ENCODE measurements at places on chromosomes 16 and 17.

DNA sequence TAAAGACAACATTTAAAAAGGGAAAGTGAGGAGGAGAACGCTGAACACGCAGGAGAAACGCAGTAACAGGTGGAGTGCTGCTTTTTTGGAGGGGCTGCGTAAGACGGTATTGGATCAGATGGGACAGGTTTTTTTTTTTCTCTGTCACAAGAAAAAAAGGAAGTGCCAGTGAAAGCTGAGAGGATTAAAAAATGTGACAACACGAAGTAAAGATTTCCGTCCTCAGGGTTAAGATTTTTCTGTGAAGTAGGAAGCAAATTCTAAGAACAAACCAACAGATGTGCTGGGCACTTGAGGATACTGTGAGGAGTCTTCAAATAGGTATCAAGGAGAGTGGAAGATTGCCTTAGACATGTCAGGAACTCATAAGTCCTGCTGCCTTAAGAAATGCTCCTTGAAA is 5.8 kb upstream of the ABCA9 start:
- no peak for DNase-seq

DNA sequence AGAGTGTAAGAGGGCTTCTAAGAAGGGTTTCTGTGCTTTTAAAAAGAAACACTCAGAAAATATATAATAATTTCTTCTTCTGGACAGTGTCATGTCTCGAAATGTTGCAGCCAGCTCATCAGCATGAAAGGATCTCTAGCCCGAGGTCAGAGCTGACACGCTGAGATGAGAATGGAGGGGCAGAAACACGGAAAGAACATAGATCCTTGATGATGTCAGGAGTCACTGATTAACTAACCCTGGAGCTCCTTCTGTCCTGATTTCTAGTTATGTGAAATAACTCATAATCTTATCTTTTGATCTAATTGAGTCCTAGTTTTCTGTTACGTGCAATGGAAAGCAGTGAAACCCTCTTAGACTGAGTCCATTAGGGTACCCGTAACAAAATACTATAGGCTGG is 10.3 kb upstream of the TOX3 start:
- no peak for DNase-seq

- no peak for DNase-seq
These were observed 54.6 kb downstream of the MRTFB start for GRCh38 chr16:14125708-14126107.

DNA sequence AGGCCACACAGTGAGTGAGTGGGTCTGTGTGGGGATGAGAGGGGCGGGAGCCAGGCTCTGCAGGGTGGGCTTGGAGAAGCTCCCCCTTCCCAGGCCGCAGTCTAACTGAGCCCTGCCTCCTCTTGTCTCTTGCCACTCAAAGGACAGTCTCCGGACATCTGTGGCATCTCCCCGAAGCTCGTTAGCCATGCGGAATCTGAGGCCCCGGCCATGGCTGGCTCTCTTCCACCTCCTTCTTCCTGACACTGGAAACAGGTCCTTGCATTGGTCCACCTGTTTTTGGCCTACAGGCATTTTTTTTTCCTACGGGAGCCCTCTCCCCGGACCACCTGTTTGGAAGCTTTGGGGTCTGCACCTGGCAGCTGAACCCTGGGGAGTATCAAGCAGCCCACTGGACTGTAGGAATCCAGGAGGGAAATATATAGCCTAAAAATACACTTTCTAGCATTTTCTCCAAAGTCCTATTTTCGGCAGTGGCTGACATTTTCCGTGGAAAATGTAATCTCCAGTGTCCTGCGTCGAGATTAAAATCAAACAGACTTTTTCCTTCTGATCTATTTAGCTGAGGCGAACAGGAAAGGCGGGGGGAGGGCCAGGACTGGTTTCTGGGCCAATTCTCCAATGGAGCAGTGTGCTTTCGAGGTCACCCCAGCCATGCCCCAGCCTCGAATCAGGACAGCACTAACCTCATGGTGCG is 9.1 kb downstream of the ATP2A3 start:
- DNase-seq, result no peak

DNA sequence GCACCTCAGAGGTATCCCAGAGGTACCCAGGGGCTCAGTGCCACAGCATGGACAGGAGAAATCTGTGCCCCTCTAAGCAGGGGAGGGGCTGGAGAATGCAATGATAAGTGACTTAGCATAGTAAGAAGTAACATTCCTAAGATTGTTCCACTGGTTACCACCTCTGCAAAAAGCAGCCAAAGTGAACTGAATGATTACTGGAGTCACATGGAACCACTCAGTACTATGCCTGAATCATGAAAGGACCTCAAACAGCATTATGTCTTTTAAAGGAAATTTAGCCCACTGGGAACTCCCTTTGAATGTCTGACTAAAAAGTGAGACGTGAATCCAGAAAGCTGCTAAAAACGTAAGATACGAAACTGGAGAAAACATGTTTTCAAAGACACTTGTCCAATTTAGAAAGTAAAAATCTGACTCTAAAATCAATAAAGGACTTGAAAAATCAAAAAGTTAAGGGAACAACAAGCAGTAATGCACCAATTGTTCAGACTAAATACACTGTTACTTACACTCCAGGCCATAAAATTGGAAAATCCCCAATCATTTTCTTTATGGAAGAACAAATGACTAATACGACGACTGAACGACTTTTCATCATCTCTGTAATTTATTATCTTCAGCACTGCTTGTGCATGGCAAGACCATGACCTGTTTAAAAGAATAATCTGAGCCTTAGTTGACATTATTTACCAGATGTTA is 38.6 kb downstream of the LITAFD start:
- DNase-seq, result no peak

- DNase-seq, result no peak
These were observed 125.1 kb downstream of the BANP start for GRCh38 chr16:88076211-88076931.

DNA sequence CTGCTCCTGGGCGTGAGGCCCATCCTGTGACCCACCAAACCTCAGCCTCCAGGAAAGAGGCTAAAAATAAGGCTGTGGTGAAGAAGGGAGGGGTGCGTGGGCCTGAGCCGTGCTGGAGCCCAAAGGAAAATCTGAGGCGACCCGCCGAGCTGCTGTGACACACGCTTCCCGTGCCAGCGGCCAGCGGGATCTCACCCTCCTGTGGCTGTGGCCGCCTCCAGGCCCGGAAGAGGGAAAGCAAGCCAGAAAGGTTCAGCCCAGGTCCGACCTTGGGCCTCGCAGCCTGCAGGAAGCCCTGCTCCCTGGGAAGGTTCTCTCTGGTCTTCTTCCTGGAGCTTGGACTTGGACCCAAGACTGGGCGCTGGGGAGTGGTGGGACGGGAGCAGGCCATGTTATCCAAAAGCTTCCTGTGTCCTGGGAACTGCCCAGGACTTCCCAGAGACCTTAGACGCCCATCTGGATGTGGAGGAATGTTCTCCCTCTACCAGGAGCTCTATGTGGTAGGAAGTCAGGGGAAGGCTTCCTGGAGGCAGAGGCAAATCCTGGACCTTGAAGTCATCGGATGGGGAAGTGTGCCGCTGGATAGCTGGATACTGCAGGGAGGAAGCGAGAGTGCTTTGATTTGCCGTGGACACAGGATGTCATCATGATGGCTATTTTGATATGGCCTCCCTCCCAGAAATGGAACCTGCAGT is 11.4 kb downstream of the SPNS2 start:
- DNase-seq, result no peak

DNA sequence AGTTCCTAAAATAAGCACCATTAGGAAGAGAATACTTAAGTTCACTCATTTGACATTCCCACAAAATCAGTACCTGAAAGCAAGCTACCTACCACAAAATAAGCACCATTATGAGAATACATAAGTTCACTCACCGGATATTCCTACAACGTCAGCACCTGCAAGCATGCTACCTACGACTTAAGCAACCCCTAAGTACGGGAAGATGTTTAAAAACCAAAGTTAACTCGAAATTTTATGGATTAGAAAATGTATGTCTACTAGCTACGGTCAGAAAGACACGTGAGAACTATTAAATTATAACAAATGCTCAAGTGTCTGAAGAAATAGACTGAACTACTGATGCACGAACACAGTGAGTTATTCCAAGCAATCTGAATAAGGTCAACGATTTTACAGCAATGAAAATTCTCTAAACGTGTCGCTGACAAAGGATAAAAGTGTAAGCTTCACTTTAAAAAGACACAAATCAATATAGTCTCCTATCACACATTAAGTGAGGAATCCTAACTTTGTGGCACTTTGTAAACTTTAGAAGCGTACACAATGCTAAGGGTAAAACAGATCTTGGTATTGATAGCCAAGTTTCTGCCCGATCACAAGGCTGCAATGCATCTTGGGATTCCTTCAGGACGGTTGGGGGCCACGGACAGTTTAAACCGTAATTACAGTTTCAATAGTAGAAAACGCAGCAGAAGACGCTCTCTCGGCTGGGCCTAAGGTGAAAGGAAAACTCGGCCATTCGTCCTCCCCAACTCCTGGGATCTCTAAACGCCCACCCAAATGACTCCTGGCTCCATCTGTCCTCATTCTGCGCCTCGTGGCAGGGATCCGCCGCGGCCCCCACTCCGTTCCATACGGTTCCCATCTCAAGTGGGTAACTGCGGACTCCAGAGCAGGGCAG is 1.3 kb downstream of the GSPT1 start:
- DNase-seq, result peak; percentile 50

GRCh38 chr16:35910409-35910808 is 2451.0 kb downstream of the TP53TG3F start:
- no peak for DNase-seq

DNA sequence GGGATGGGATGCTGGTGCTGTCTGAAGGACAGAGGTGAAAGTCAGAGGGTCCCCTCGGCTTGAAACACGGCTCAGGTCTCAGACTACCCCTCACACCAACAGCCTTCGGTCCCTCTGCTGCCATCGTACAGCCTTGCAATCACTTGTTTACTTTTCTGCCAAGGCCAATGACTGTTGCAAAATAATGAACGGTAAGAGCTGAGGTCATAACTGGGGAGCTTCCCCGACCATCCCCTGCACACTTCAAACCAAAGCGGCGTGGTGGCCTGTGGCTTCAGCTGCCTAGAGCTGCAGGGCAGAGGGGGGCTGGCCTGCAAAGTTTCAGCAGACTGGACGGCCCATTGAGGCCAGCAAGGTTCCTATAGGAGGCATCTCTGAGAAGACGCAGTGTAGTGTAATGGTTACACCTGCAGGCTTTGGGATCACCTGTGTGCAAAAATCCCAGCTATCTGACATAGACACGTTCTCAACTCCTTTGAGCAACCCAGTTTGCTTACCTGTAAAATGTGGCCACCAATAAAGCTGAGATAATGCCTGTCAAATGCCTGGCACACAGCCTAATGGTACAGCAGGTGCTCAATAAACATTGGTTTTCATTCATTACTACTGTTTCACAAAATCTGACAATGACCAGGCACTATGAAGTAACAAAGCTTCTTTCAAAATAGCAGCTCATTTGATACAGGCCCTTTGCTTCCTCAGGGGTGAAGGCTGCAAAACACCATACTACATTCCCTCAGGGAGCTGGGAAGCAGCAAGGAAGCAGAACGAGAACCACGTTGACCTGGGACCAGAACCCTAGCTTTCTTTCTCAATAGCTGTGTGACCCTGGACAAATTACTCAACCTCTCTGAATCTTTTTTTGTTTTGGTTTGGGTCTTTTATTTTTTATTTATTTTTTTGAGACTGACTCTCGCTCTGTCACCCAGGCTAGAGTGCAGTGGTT is 5.0 kb downstream of the PAM16 start:
- no peak for DNase-seq

DNA sequence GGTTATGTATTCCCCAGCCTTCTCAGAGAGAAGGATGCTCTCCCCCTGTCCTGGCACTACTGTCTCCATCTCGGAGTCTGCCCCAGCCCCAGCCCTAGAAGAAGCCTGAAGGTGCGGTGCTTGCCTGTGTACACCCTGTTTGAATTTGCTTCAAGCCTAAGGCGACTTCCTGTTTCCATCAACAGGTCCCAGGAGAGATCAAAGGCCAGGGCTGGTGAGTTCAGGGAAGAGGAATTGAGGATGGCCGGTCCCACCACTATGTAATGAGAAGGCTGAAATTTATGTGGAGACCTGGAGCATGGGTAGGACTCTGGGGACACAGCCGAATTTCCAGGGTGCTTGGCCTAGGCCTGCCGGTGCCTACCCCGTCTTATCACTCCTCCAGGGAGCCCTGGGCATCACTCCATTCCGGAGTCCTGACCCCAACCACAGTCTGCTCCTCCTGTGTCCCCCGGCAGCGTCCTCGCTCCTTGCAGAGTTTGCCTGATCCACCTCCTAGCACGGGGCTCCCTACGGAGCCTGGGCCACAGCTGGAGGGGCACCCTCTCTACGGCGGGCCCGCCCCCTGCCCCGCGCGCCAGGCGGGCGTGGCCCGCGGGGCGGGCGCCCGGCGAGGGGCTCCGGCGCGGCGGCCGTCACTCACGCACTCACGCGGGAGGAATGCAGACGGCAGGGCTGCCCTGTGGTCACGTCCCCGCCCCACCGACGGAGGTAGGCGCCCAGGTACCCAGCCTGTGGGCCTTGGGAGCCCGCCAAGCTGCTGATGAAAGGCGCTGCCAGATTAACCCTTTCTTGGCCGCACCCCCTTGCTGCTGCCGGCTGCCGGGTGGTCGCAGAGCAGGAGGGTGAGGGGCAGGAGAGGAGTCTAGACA is 53.8 kb upstream of the TAC4 start:
- DNase-seq, result no peak

- no peak for DNase-seq
These were observed 4.5 kb downstream of the ZNF646 start for GRCh38 chr16:31078597-31079341.

- no peak for DNase-seq
These were observed 24.3 kb downstream of the TAC4 start for GRCh38 chr17:49823614-49824013.

- DNase-seq, result peak; percentile 27
These were observed 4.0 kb downstream of the SYNGR3 start for GRCh38 chr16:1993731-1994131.

DNA sequence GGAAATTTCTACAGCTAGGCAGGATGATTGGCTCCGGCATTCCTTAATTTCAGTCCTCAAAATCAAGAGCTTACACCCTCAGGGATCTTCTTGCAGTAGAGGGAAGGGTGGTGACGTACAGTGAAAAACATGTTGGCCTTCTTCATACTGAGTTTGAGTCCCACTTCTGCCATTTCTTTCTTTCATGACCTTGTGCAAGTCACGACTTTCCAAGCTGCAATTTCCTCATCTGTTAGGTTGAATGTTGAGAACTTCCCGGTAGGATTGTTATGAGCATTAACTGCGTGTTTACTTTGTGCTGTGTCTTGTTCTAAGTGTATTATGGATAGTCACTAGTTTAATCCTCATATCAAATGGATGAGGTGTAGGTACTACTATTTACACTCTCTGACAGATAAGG is 7.9 kb downstream of the SENP3 start:
- no peak for DNase-seq

DNA sequence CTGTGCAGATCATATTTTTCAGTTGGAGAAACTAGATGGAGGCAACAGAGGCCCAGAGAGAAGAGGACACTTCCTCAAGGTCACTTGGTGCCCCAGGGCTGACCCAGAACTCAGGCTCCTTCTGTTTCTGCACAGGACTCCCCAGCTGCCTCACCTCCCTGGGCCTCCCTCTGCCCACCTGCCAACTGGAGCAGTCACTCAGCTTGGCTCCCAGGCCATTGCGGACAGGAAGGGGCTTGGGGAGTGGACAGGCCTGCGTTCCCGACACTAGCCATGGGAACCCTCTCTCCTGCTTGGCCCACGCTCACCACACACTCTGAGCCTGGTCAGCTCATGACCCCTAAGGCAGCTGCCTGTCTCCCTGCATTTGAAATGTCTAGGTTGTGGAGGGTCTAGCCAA is 78.1 kb upstream of the BRD7 start:
- no peak for DNase-seq
